ENCODE measurements at places on chromosomes 2 and 18. TPM values are rescaled to one million over a fixed set of nuclear protein-coding genes. Genes with fewer than 3 reads are reported as not detected.

The LHCGR gene
- not detected for total RNA-seq

The AQP12A gene
- not detected for total RNA-seq

The NDC80 gene
- 16.4 TPM for total RNA-seq

The SPATA3 gene
- total RNA-seq: not detected

The TMEM178A gene
- not detected for total RNA-seq

The ALK gene
- total RNA-seq: not detected

The CXCR1 gene
- total RNA-seq: not detected

The DNAJC5G gene
- not detected for total RNA-seq

The G6PC2 gene
- total RNA-seq: not detected

The COLEC12 gene
- 0.29 TPM for total RNA-seq

The UGT1A4 gene
- total RNA-seq: not detected

The AFF3 gene
- under 0.01 TPM for total RNA-seq

The MDH1B gene
- 0.53 TPM for total RNA-seq

The MYL12B gene
- total RNA-seq: 746 TPM

The TTC32 gene
- total RNA-seq: 1.2 TPM

The GNLY gene
- not detected for total RNA-seq

Data from myometrial cell (primary cell).